ENCODE measurements at places on chromosomes 4 and X.

GRCh38 chrX:129980001-129980401, 2.4 kb upstream of the BCORL1 start:
- DNase-seq, result no peak

DNA sequence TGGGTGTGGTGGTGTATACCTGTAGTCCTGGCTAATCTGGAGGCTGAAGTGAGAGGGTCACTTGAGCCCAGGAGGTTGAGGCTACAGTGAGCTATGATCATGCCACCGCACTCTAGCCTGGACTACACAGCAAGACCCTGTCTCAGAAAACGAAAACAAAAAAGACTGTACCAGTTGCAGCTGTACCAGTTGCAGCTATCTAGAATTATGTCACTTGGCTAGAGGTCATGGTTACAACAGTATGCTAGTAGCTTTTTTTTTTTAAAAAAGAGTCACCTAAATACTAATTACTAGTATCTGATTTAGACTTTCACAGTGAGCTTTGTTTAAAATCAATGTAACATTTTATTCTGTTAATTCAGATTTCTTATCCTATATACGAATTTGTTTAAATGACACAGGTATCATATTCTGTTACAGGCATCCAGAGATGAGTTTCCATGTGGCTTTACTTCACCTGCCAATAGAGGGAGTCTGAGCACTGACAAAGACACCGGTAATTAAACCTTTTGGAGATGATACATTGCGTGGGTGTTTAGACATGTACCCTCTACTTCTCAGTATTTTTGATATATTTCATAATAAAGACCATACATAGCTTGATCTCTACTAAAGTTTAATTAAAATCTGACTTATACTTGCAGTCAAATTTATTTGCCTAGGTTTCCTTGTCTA, 100.2 kb upstream of the IL13RA1 start:
- no peak for DNase-seq

DNA sequence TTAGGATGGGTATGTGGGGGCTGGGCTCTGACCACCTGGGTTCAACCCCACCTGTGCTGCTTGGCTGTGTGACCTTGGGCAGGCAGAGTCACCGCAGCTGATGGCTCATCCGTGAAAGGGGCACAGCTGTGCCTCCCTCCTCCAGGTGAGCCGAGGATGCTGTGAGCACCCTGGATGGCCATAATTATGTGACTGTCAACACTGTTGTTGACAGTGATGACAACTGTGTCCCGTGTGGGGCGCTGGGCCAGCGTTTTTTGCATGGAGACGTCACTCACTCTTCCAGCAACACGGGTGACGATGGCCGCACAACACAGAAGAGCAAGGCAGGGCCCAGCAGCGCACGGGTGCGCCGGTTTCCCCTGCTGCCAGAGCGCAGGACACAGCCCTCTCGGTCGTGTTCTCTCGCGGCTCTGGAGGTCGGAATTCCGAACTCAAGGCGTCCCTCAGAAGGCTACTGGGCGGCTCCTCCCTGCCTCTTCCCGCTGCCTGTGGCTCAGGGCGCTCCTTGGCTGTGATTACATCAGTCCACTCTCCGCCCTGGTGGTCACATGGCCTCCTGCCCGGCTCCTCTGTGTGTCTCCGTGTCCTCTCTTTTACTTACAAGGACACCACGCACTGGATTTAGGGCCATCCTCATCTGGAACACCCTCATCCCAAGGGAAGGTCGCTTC, 1.3 kb downstream of the SH3TC1 start:
- no peak for DNase-seq

DNA sequence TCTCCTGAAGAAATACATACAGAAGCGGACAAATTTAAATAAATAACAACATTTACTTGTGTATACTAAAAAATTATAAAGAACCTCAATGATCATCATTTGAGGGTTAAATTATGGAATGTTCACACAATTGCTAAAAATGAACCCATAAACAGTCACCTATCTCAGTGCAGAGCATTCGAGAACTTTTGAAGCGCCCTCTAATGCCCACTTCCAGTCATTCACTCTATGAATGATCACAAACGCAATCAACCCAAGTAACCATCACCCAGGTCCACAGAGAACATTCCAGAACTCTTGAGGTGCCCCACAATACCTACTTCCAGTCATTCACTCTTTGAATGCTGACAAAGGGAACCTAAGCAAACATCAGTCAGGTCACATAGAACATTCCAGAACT, 103.5 kb upstream of the PLAC1 start:
- DNase-seq, result no peak

DNA sequence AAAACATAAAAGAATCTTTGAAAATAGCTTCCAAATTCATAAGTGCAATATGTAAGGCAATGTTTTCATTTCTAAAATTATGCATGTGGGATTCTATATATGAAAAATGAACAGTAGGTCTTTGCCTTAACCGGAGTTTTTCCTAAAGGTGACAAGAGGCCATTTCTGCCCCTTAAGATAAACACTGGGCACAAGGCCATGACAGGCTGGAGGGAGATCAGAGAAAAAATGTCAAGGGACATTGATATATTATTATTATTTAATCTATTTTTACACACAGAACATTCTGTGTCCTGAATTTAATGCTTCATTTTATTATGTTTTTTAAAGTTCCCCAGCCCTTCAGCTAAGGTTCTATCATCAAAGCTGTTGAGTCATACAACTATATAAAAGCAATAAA, 118.8 kb downstream of the CHM start:
- DNase-seq, result no peak

GRCh38 chr4:145644699-145645098, 25.5 kb downstream of the MMAA start:
- no peak for DNase-seq

- no peak for DNase-seq
Measured at GRCh38 chr4:120971884-120972283, 49.4 kb upstream of the PRDM5 start.

GRCh38 chr4:142645475-142646108, 200.5 kb downstream of the INPP4B start:
- DNase-seq, result no peak

DNA sequence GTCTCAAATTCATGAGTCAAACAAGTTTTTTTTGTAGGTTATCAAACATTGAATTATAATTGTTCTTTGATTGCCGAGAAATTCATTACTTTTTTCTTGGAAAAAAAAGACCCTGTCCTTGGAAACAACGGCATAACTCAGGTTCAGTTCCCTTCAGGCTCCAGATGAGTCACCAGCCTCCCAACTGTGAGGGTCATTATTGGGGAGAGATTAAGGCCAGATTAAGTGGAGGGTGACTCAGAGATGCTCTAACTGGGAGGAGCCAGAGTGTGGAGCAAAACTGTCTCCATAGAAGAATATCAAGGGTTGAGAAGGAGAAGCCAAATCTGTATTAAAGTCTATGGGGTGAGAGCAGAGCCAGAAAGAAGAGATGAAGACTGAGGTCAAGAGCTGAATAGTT, 9.6 kb downstream of the ADGRG4 start:
- no peak for DNase-seq

- DNase-seq, result no peak
Measured at GRCh38 chr4:15455290-15455689, 14.4 kb upstream of the CC2D2A start.

DNA sequence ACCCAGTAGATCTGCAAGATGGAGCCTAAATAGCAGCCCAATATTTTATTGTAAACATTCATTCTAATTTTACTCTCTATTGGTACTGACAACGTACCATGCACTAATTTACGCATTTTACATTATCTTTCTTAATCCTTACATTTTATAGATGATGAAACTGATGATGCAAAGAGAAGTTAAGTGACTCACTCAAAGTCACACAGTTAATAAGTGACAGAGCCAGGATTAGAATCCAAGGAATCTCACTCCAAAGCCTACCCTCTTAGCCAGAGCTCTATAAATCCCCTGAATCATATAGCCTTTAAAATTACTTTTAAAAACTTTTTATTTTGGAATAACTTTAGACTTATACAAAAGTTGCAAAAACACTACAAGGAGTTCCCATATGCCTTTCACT, 37.6 kb downstream of the PHKA1 start:
- DNase-seq, result no peak

DNA sequence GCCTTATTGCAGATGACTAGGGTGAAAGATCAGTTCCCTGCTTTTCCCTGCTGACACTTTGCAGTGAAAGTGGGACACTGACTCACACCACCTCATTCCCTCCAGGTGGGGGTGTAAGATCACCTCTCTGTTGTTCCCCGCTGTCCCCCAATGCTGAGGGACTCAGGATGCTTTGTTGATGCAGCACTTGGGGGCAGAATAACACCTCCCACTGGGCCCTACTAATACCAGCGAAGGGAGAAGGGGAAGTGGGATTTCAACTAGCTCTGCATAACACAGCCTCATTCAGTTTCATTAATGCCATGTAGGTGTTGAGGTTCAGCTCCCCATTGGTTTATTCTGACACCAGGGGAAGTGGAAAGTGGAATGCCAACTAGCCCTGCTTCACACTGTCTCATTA, 43.6 kb upstream of the IL1RAPL2 start:
- no peak for DNase-seq

DNA sequence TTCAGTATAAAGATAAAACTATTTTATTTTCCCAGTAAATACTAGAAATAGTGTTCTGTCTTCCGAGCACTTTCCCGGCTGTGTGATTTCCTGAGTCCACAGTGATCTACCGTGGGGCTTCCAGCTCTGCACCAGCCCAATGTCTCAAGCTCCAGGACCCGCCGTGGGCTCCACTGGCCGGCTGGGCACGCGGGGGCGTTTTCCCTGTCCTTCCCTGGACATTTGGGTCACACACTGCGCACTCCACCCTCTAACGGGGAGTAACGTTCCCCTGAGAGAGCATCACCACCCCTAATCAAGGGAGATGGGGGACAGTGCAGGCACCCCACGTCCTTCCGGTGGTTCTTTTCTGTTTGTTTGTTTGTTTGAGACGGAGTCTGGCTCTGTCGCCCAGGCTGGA, 844.6 kb upstream of the FRG1 start:
- no peak for DNase-seq

DNA sequence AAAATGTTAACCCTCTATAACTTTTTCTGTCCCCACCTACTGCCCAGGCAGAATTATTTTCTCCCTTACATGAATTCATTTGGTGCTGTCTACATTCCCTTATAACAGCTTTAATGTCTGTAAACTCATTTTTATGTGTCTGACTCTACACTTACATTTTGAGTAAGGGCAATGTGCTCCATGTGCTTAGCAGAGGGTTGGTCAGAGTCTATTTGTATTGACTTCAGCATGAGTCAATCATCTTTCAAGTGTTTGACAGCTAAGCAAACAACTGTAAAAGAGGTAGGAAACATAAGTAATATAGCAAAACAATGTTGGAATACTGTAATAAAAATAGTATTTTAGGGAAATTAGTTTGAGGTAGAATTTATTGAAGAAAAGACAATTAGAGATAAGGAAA, 6.3 kb downstream of the IL15 start:
- no peak for DNase-seq

- no peak for DNase-seq
Measured at GRCh38 chrX:40778861-40779575, 43.7 kb upstream of the MED14 start.

DNA sequence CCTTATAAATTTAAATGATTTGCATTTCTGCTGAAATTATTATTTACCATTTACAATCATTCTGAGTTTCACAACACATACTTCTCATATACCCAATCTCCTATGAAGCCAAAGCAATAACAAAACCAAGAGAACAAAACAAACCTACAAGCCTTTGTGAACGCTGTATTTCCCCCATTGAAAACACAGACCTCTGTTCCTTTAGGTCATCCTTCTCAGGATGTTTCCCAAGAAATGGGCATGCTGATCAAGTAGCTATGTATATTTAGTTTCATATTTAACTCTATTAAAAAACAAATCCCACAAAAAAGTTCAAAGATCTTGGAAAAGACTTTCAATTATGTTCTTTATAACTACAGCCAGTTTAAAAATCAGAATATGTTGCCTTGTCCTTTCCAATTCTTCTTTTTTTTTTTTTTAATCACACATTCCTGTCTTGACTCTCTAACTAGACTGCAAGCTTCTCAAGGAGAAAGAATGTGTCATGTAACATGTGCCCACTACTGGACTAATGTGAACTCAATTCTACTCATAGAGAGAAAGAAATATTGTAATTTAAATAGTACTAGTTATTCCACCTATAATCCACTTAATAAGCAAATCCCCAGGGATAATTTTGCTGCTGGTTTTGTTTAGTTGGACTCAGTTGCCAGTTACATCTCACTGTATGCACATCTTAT, 84.3 kb upstream of the PRSS48 start:
- DNase-seq, result no peak

GRCh38 chr4:1078490-1078889, 34.9 kb downstream of the RNF212 start:
- DNase-seq, result no peak

GRCh38 chr4:150439451-150439933, 142.5 kb upstream of the MAB21L2 start:
- DNase-seq, result no peak

DNA sequence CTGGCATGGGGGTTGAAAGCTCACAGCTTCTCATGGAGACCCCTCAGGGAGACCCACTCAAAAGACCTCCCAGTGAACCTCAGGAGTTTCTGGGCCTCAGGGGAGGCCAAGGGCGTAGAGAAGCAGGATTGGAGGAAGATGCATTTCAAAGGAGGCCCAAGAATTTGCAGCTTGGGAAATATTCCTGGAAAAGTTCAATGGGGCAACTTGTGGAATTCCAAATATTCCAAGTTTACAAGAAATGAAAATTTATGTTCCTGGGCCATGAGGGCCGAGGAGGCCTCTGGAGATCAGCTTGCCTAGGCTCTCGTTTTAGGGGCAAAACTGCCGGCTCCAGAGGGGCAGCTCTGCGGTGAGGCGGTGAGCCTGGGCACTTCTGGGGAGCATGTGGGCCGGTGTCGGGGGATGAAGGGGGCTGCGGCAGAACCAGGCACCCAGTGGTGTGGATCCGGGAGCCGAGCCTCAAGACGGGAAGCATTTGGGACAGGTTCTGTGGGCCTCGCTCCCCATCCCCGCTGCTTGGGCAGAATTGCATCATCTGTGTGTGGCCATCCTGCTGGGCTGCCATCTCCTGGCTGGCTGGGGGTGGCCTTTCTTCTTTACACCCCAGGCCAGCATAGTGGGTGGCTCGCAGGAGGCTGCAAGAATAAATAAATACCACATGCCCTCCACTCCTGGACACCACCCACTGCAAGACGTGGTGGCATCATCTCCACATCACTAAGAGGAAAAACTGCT, 54.6 kb upstream of the GPR78 start:
- DNase-seq, result no peak

- no peak for DNase-seq
Measured at GRCh38 chrX:20066968-20067708, 49.6 kb downstream of the MAP7D2 start.

DNA sequence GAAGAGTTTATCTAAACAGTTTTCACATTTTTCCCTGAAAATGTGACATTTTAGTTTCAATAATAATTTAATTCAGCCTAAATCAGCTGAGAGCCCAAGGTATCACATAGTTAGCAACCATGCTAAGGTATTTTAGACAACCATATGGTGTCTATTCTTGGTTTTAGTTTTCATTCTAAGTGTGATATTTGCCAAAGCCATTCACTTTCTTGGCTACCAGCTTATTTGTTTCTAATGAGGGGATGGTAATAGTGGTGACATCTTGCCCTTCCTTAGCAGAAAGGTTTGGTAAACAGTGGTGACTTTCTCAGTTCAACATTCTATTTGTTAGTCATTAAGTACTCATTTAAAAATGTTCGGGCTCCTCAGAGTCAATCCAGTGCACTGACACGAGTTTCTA, 854.9 kb upstream of the HTR2C start:
- DNase-seq, result no peak

Data from stimulated activated CD8-positive, alpha-beta memory T cell treated with anti-CD3 and anti-CD28 coated beads, Interleukin-2, amount 100 ng/mL, for 1 hour (primary cell).